ENCODE measurements at places on chromosomes 3 and 15.

DNA sequence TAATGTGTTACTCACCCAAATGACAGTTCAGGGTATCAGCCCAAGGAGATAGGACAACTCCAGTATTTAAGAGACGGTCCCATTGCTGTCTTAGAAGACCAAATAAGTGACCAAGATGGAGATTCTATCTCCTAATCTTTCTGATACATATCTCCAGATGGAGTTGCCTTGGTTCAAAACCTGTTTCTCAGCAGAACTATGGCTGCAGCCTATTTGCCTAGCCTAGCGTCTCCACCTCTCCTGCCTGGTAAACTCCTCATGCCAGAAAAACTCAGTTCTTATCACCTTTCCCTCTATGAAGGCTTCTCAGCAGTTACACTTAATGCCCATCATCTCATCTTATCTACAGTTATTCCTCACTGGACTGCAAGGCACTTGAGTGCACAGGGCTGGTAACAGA, 1.2 kb upstream of the CSPG5 start:
- DNase-seq: no peak

- DNase-seq: peak; percentile 82
These were observed 87.2 kb upstream of the TBL1XR1 start for GRCh38 chr3:177284383-177284881.

DNA sequence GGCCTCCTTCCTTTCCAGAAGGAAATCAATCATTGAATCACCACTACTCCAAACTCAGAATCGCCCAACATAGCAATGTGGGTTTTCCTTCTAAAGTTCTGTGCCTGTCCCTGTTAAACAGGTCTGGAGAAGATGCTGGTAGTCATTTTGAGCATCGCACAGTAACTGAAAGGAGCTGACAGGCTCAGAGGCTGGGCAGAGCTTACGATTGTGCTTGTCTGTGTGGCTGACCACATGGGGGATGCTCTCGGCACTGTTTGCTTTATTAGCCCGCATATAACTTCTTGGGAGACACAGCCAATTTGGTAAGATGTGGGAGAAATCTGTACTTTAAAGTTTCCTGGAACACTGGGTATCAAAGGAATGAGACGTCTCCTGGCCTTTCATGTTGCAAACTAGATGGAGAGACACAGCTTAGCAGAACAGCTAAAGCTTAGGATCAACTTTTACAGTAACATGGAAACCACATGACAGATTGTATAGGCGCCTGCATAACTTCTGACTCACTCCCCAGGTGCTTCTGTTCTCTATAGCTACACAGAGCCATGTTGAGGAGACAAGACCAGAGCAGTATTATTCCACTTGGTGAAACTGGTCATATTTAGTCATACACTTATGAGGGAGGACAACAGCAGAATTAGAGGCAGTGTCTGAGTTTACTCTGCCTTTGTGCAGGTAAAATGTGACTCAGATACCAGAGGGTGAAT, 374.1 kb downstream of the RORA start:
- DNase-seq: no peak

DNA sequence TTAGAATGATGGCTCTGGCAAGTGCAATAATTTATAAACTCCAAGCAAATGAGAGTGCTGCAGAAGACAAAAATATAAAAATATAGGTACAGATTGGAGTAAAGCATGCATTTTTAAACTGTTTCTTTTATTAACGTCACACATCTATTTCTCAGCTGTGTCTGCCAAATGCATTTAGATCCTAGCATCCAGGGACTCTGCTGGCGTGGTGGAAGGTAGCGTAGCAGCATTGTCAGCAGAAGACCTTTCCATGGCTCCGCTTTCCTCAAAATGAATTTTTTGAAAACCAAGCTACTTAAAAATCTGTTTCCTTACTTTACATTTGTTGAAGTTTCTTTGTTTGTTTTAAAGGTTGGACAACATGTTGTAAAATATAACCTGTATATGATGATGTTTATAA, 16.3 kb upstream of the ATP10A start:
- DNase-seq: no peak

DNA sequence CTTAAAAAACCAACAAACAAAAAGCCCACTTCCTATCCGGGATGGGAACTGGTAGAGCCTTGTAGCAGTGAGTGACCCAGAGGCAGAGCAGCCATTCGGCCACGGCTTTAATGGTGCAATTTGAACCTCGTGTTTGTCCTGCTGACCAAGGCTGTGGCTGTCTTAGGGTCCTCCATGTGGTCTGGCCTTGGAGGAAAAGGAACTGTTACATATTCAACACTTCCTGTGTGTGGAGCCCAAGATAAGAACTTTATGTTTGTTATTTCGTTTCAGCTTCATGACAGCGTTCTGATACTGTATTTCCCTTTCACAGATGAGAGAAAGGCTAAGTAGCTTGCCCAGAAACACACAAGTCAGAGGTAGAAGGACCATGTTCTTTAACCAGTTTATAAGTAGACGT, 269.8 kb downstream of the SV2B start:
- no peak for DNase-seq

GRCh38 chr15:47755941-47756340, 38.6 kb downstream of the SEMA6D start:
- no peak for DNase-seq

DNA sequence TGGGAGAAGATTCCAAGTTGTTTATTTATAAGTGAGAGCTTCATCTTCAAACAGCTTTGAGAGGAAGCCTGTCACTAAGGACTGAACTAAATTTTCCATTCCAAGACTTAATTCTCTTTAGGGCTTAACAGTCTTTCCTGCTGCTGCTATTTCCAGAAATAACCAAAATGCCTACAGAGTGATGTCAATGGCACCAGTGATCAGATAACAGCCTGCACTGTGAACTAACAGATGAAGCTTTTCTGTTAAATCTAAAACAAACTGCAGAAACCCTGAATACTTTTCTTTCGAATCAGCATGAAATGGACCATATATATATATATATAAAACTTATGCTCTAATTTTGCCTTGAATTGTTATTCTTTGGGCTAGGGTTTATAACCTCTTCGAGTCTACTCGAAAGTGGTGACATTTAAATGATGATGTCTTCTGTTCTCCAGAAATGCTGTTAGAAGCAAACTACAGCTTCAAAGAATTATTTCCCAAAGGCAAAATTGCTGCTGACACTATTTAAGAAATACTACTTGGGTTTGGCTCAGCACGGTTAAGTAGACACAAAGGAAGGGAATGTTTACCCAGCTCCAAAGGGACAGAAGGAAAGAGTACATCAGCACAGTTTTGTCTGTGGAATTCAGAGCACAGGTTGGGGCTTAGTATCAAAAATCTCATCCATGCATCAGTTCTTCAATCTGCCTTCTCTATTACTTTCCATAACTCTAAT, 238.5 kb upstream of the LRRN1 start:
- no peak for DNase-seq

DNA sequence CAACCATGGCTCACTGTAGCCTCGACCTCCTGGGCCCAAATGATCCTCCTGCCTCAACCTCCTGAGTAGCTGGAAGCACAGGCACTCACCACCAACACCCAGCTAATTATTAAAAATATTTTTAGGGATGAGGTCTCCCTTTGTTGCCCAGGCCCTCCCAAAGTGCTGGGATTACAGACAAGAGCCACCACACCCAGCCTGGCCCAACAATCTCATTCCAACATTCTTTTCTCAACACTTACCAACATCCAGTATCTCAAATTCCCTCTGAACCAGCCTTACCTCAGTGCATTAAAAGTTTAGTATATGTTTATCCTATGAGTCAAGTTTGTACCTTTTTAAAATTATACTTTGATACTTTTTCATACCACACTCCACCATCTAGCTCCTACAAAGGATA, 25.0 kb downstream of the ANXA2 start:
- no peak for DNase-seq

- DNase-seq: no peak
These were observed 7.6 kb downstream of the SI start for GRCh38 chr3:165070682-165071081.

GRCh38 chr15:77554306-77555080, 78.2 kb downstream of the LINGO1 start:
- no peak for DNase-seq

DNA sequence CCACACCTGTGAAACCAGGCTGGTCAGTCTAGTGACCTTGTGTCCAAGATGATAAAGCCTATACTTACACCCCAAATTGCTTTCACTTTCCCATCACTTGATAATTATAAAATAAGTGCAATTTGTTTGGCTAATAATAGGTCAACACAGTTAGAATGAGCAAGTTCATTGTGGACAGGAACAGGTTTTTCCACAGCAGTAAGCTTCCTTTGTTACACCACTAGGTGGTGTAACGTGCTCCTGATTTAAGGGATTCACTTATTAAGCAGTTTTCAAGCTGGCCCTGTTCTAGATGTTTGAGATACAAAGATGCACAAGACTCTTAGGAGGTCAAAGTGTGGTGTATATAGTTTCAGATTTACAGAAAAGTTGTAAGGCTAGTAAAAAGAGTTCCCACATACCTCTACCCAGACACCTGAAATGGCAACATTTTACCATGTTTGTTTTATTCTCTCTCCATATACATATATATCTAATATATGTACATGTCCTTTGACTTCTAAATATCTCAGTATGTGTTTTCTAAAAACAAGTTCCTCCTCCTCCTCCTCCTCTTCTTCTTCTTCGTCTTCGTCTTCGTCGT, 6.8 kb upstream of the MFSD1 start:
- no peak for DNase-seq

DNA sequence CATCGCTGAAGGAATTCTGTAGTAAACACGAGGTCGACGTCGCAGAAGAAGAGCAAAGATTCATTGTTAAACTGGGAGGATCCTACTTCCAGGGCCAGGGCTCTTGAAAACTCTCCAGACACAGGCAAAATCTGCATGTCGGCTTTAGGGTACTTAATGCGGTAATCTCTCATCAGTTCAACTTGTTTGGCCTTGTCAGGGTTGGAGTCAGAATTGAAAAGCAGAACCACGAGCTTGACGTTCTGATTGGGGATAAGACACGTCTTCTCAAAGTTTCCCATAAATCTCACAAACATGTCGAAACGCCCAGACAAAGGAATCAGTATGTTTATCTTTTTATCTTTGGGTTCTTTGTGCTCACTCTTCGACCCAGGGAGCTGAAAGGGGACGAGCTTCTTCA, 74.0 kb downstream of the CHSY1 start:
- DNase-seq: peak; percentile 11

GRCh38 chr3:25888892-25889524, 99.1 kb downstream of the OXSM start:
- DNase-seq: no peak

- peak; percentile 68 for DNase-seq
These were observed 721 bp downstream of the ADAMTS7 start for GRCh38 chr15:78810362-78811123.

DNA sequence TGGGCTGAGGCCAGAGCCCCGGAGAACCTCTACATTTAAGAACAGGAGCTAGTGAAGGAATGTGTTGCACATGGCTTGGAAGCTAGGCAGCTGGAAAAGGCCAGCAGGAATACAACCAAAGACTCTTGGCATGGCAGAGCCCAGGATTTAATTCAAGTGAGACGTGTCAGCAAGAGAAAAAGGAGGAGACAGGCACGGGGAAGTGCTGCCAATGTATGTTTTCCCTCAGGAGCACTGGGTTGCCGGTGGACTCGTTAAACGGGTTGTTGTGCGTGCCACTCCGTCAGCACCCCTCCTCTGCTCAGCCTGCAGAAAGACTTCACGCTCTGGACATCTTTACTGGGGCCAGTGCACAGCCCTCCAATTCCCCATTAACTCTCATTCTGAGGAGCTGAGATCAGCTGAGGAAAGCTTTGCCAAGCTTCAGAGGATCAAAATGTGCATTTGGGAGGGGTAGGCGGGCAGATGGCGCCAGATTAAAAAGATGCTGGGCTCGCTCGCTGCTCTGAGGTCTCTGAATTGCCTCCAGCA, 103.7 kb downstream of the PDZRN3 start:
- DNase-seq: no peak

GRCh38 chr3:165855581-165855980, 18.4 kb upstream of the BCHE start:
- no peak for DNase-seq

- no peak for DNase-seq
These were observed 40.4 kb downstream of the CACNA1D start for GRCh38 chr3:53534676-53535400.

DNA sequence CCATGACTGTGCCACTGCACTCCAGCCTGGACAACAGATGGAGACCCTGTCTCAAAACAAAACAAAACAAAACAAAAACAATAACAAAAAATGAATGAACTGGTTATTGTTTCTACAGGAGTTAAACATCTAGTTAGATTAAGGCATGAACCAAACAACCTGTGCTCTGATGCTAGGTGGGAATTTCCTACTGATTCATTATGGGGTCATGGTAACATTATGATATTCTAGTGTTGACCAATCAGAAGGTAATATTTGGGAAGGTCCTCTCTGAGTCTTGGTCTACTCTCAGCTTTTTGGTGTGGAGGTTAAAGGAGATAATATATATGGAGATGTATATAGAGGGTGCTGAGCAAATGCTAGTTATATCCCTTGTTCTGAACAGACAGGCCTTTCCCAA, 37.6 kb downstream of the MCF2L2 start:
- DNase-seq: no peak

GRCh38 chr3:111278959-111279358, 207.3 kb downstream of the NECTIN3 start:
- DNase-seq: no peak

GRCh38 chr15:54082836-54083492, 104.7 kb downstream of the UNC13C start:
- no peak for DNase-seq

GRCh38 chr3:40328374-40328773, 18.9 kb downstream of the EIF1B start:
- no peak for DNase-seq

DNA sequence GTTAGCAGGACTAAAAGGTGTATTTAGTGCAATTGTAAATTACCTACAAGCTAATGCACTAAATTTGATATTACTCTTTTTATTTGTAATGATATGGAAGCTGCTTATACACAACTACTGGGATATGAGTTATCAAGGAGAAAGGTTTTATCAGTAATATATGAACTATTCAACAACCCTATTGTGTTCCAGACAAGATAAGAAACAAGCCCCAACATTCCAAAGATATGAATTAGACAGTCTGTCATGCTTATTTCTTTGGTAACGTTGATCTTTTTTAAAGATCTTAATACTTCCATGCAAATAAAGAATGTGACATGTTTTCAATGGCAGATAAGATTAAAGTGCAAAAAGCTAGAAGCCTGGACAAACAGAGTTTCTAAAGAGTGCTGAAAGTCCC, 314.0 kb upstream of the THBS1 start:
- DNase-seq: no peak

GRCh38 chr3:70308760-70309159, 3.7 kb downstream of the MDFIC2 start:
- no peak for DNase-seq

- DNase-seq: peak; percentile 67
These were observed 37.7 kb upstream of the RAB6B start for GRCh38 chr3:133933097-133934024.

DNA sequence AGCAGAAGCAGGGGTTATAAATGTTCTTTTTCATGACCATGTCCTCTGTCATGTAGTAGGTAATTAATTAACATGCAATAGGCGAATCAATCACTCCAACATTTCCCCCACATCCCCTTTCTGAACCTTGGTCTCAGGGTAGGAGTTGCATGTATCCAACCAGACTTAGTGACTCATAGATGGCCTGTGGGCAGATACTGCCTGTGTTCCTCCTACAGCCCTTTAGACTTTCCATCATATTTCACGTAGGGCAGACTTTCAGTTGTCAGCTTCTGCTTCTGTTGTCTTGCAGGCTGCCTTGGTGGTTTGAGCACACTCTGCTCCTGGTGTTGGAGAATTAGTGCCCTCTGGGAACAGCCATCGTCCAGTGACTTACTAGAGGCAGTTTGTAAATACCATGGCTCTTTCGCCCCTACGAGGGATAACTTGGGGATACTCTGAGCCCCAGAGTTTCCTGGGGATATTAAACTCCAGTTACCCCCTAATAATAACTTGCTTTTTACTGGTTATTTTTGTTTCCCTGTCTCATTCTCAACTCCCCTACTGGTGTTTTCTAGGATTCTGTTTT, 244.4 kb downstream of the EDEM1 start:
- no peak for DNase-seq
